ENCODE measurements at places on chromosomes 11 and 22. TPM values are rescaled to one million over a fixed set of nuclear protein-coding genes. Genes with fewer than 3 reads are reported as not detected.
A peak's percentile ranks its signal among the peaks of the same experiment; 100 is the strongest.

The IGF2 gene
- total RNA-seq, result 87.7 TPM

The IL18 gene
- 0.70 TPM for total RNA-seq

The JHY gene
- 1.3 TPM for total RNA-seq

The NEFH gene
- total RNA-seq, result 0.22 TPM

The ANGPTL5 gene
- total RNA-seq, result 1.9 TPM

The UPK3A gene
- 0.40 TPM for total RNA-seq

GRCh38 chr11:128482512-128483191 is 104.7 kb downstream of the ETS1 start:
- no peak for DNase-seq

DNA sequence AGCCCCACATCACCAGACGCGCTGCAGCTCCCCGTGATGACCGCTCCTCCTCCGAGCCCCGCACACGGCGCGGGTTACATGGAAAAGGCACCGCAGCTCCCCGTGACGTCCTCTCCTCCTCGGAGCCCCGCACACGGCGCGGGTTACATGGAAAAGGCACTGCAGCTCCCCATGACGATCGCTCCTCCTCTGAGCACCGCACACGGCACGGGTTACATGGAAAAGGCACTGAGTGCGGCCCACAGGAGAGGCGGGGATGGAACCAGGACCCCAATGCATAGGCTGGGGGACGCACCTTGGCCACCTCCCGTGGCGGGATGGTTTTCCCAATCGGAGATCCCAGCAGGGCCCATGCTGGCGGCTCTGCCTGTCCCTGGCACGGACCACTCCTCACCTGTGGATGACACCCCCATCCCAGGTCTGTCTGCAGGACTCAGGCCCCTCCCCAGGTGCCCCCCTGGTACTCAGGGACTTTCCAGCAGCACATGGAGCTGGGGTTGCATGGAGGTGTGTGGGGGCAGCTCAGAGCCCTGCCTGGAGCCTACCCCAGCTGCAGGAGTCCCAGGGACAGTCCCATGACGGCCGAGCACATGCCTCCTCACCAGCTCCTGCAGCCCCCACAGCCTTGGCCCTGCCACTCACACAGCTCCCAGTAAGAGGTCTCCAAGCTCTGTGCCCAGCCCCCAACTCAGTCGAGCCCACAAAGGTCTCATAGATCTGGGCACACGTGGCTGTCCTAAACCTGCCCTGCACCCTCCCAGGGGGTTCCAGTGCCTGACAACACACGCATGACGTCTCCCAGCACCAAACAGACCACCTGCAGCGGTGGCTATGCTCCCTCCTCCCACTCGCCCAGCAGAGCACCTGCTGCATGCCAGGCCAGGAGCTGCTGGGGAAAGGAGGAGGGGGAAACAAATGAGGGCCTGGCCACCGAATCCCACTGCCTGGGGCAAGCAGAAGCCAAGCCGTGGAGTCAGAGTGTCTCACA is 166.6 kb downstream of the BRD1 start:
- DNase-seq, result no peak

GRCh38 chr22:35430897-35431322 is 31.0 kb downstream of the MCM5 start:
- DNase-seq, result peak; percentile 94

- no peak for DNase-seq
These were observed 2.5 kb upstream of the SORL1 start for GRCh38 chr11:121449626-121450025.

- no peak for DNase-seq
These were observed 277.6 kb downstream of the TTC28 start for GRCh38 chr22:28402060-28402459.

DNA sequence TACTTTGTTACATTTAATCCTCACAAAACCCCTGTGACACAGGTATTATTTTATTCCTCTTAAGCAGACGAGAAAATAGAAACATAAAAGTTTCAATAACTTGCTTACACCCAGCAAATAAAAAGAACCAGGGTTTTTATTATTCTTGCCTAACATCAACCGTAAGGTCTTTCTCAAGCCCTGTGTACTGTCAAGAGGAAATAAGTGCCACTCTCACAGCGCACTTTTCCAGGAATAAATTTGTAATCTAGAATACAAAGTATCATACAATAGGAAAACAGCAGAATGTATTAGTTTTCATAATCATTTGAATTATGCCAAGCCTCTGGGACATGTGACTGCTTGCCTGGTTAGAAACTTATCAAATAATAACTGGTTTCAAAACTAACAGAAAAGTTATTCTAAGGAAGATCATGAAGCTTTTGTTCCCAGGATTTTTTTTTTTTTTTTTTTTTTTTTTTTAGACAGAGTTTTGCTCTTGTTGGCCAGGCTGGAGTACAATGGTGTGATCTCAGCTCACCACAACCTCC is 7.4 kb downstream of the CCDC34 start:
- no peak for DNase-seq

DNA sequence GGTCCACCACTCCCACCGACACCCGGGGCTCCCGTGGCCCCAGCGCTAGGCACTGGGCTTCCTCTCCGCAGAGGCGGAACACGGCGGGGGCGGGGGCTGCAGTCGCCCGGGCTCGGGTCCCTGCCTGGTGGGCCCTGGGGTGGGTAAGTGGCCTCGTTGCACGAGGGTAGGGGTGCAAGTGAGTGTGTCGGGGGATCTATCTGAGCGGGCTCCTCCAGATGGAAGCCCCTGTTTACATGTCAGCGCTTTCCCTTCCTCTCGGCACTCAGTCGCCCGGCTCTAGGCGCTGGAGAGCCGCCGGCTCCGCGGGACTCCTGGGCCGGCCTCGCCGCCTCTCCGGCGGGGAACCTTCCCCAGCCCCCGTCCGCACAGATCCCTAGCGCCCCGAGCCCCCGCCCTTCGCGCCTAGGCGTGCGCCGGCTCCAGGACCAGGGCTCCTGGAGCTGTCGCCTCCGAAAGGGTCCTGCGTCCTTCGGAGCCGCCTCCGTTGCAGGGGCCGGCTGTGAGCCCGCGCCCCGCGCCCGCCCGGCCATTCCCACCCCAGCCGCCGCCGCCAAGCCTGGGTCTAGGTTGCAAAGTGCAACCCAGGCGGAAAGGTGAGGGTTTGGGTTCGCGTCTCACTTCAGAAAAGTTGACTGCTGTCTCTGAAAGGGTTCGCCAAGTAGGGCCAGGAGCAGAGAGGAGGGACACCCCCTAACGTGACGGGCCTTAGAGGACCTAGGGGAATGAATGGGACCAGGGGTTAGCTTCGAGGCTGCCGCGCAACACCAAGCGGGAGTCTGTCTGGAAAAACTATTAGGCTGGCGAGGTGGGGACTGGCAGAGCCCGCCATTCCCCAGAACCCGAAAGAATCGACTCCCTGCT is 978 bp downstream of the FLI1 start:
- DNase-seq, result peak; percentile 82

DNA sequence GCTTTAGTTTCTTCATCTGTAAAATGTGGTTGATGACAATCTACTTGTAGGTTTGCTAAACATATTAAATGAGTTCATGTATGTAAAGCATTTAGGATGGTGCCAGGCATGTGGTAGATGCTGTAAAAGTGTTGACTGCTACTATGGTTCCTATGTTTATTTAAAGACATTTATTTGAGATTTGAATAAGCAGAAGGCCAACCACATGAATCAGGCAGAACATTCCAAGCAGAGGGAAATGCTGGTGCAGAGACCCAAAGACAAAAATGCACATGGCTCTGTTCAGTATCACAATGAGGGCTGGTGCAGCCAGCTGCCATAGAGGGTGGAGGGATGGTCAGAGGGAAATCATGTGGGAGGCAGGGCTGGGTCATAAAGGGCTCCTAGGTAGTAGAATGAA is 156.2 kb upstream of the PDGFD start:
- no peak for DNase-seq

- DNase-seq, result no peak
These were observed 732.8 kb upstream of the ANO5 start for GRCh38 chr11:21460082-21460481.

- no peak for DNase-seq
These were observed 399.4 kb downstream of the NXPE2 start for GRCh38 chr11:115077740-115078139.

GRCh38 chr11:103668859-103669258 is 367.6 kb upstream of the DDI1 start:
- DNase-seq, result no peak

DNA sequence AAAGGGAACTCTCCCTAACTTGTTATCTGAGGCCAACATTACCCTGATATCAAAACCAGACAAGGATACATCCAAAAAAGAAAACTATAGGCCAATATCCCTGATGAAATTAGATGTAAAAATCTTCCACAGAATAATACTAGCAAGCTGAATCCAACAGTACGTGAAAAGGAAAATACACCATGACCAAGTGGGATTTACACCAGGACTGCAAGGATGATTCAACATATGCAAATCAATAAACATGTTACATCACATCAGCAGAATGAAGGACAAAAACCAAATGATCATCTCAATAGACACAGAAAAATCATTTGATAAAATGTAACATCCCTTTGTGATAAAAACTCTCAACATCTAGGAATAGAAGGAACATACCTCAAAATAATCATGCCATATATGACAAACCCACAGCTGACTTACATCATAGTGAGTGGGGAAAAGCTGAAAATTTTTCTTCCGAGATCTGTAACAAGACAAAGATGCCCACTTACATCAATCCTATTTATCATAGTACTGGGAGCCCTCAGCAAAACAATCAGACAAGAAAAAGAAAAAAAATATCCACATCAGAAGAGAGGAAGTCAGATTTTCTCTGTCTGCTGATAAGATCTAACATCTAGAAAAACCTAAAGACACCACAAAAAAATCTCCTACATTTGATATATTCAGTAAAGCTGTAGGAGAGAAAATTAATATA is 703.3 kb upstream of the ANO5 start:
- DNase-seq, result no peak

DNA sequence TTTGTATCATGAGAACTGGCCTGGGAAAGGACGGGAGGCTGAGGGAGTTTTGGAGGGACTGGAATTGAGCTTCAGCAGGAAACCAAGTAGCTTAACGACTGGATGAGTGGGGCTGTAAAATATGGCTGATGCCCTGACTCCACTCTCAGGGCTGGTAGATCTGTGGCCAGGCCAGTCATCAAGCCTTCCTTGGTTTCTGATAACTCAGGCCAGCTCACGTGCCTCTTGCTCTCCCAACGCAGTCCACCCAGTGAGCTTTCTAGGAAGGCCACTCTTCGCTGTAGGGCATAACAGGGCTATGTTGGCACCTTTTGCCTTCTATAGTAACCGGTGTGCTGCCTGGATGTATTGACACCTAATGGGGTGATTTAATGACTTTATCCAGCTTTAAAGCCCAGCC is 5.8 kb upstream of the MADD start:
- no peak for DNase-seq

DNA sequence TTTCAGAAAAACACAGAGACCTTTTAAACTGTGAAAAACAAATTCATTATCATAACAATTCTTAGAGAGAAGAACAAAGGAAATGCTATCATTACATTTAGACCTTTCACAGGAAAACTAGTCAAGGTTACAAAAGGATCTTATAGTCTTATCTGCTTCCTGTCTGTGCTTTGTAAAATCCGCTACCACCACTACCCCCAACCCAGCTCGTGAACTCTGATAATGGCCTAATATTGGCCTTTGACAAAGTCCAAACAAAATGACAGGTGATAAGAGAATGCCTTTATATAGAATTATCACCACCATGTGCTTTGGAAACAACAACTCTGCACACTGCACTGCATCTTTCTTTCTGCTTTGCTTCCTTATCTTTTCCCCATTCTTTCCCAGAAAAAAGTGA is 272.5 kb downstream of the SBF2 start:
- DNase-seq, result no peak

DNA sequence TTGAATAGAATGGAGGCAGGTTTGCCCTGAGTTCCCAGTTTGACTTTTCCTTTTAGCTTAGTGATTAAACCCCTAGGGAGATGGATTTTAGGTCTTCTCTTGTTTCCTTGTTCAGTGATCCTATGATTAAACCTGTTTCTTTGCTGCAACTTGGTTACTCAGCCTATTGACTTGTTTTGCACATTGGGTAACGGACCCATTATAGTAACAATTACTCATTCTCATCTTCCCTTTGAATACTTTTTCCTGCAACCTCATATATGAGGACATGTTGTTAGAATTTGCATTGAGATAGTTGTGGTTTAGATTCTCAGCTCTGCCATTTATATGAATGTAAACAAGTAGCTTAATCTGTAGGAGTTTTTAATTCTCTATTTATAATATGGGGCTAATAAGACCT is 489.2 kb upstream of the CNTN5 start:
- no peak for DNase-seq

DNA sequence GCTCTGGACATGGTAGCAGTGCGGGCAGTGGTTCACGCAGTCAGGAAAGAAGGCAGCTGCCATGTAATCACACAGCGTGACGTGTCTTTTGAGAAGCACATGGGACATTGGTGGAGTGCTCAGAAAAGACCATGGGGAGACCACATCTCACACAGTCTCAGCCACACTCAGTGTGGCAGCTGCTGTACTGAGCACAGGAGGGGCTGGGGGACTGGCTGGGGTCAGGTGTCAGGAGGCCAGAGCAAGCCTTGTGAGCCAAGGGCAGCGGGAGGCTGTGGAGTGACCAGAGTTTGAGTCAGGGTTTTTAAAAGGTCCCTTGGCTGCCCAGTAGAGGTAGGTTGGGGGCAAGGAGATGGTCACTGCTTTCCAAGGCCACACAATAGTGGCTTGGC is 18.5 kb downstream of the CLDN5 start:
- DNase-seq, result peak; percentile 5

DNA sequence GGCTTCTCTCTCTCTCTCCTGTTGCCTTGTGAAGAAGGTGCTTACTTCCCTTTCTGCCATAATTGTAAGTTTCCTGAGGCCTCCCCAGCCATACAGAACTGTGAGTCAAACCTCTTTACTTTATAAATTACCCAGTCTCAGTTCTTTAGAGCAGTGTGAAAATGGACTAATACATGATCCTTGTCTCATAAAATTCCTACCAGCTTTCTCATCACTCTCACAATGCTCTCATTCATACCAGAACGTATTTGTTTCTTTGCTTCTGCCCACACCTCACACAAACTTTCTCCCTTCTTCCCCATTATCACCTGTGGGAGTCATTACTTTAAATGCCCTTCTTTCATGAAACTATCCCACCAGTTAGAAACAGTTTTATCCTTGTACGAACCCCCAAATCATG is 62.7 kb upstream of the ARHGAP42 start:
- no peak for DNase-seq

- peak; percentile 81 for DNase-seq
These were observed 2.7 kb downstream of the NEAT1 start for GRCh38 chr11:65425105-65425970.

- DNase-seq, result peak; percentile 72
These were observed 1492.1 kb downstream of the BRD1 start for GRCh38 chr22:48335442-48336139.

All from cardiac septum (tissue), 1 donor.